NCI-H460 (cell line): ENCODE measurements at places on chromosomes 3 and 15. TPM values are rescaled to one million over a fixed set of nuclear protein-coding genes. Genes with fewer than 3 reads are reported as not detected.

DNA sequence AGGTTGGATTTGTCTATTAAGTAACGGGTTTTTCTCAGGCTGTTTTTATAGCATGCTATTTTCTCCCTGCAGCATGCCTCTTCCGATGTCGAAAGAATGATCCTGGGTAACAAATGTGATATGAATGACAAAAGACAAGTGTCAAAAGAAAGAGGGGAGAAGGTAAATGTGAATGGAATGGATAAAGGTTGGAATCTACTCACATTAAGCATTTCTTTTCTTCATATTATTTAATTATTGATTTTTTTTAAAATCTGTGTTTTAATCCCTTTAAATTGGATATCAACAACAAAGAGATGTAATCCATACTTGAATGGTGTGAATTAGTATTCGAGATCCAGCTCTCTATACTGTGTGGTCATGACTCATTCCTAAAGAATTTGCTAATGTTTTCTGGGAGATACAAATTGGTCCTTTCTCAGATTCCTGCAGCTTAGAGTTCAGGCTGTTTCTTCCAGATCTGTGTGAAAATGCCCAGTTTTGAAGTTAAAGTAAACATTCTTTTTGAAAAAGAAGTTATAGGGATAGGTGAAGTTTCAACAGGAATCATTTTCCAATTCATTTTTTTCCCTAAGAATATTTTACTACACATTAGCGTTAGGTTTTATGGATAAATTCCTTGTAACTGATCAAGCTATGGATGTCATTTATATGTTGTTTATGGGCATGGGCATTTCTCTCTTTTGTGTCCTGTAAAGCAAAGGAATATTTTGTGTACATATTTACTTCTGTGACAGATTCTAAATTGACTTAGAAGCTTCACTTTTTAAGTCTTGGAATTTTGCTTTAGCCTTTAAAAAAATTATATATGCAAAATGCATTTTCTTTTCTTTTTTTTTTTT lies 20.8 kb upstream of the APH1B start:
- DNase-seq = peak; percentile 25

DNA sequence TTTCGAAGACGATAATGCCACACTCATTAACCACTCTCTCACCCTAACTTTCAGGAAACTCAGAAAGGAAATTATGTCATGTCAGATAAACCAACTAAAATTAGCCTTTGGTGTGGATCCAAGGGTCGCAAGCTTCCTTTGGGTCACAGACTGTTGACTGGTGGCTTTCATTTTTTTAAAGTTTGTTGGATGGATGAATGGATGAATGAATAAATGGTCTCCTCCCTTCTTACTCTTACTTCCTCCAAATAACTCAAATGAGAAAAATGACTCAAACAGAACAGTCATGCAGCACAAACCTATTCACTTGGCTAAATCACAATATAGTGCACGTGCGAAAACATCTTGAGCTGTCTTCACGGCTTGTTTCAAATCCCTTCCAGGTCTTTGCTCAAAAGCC lies 82.9 kb upstream of the HACD2 start:
- no peak for DNase-seq

DNA sequence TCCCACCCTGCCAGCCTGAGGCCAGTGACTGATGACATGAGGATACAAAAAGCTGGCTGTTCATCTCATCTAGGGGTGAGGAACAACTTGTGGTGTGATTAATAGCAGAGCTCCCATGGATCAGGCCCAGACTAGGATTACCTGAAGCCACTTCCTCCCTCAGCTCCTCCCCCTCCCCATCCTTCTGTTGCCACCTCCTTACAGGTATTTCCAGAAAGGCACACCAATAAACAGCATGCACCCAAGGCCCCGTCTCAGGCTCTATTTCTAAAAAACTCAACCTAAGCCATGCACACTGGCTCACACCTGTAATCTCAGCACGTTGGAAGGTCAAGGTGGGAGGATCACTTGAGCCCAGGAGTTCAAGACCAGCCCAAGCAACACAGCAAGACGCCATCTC lies 54.1 kb downstream of the SRGAP3 start:
- DNase-seq = no peak

DNA sequence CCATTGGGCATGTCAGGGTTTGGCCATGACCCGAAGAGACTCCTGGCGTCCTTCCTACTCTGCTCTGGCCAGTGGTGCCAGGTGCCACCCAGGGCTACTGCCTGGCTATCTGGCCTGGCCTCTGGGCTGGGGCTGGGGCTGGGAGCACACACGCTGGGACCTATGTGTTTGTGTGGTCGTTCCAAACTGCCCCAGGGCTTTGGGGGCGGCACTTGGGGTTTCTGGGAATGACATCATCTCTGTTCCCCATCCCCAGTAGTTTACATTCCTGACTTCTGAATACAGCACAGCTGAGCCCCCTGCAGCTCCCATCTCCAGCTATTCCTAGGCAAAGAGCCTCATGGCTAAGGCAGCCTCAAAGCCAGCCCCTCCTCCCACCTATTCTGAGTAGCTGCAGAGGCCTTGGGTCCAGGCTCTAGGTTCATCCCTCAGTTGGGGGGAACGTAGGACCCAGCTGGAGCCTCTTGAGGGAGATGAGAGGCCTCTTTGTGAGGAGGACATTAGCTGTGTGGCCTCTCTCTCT lies 24.3 kb downstream of the PLEKHO2 start:
- no peak for DNase-seq

- DNase-seq = no peak
Observed at GRCh38 chr15:90104551-90104950, 2.3 kb upstream of the IDH2 start.

DNA sequence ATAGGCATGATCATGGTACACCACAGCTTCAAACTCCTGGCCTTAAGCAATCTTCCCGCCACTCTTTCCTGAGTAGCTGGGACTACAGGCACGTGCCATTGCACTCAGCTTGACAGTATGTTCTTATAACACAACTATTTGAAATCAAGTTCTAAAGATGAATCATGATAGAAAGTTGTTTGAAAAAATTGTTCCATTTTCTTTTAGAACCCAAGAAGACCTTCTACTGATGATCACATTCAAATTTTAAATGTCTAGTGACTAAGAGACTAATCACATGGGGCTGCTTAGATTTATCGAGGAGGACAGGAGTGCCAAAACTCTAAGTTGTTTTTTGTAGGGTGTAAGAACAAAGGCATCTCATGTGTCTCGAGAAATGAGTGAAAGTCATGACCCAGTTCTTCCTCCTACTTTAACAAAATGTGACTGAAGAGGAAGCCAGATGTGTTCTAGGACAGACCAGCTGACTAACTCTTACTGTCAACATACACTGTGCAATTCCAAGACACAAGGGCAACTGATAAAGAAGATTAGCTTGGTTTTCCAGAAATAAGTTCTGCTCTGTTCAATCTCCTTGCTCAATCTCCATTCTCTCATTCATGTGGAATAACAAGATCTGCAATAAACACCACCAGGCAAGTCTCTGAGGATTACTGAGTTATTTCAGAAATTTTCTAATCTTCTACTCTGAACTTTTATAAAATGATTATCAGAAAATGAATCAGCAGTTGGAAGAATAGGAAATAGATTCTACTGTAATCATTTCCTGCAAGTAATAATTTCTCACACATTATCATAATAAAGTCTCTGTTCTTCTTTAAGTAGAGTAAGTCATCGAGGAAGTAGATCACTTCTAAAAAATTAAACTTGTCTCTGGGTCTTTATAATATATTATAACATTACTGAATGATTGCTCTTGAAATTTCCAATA lies 122.6 kb upstream of the CCNL1 start:
- DNase-seq = no peak

- DNase-seq = no peak
Observed at GRCh38 chr3:169264711-169265110, 398.8 kb downstream of the MECOM start.

- DNase-seq = no peak
Observed at GRCh38 chr3:139689122-139689521, 11.3 kb upstream of the NMNAT3 start.

GRCh38 chr3:16060358-16060852 lies 114.1 kb upstream of the GALNT15 start:
- peak; percentile 98 for DNase-seq

- DNase-seq = no peak
Observed at GRCh38 chr3:43153216-43154083, 47.6 kb upstream of the POMGNT2 start.

- no peak for DNase-seq
Observed at GRCh38 chr15:62588938-62589670, 424.0 kb upstream of the C2CD4B start.

PLCH1 gene
- total RNA-seq = 0.79 and 0.81 TPM in 2 replicates

C15orf62 gene
- total RNA-seq = 0.25 and 0.40 TPM in 2 replicates

PFN2 gene
- total RNA-seq = 179 and 197 TPM in 2 replicates

ROBO2 gene
- 0.05 TPM in 1 of 2 replicates, not detected in the other for total RNA-seq

NTRK3 gene
- not detected in 2 replicates for total RNA-seq

RTP1 gene
- total RNA-seq = not detected in 2 replicates

EIF2A gene
- total RNA-seq = 186 and 192 TPM in 2 replicates

WNT5A gene
- 12.0 and 12.7 TPM in 2 replicates for total RNA-seq

ITIH3 gene
- not detected in 2 replicates for total RNA-seq

GP5 gene
- total RNA-seq = not detected in 2 replicates
